ENCODE measurements at places on chromosomes 1 and 21. TPM values are rescaled to one million over a fixed set of nuclear protein-coding genes. Genes with fewer than 3 reads are reported as not detected.

Gene LRRC71
- 0.14 TPM for total RNA-seq

Gene LIN9
- 6.8 TPM for total RNA-seq

Gene CD48
- not detected for total RNA-seq

Gene NPHS2
- not detected for total RNA-seq

Gene PTCH2
- total RNA-seq, result 0.31 TPM

Gene PKP1
- total RNA-seq, result 0.02 TPM

Gene MNDA
- total RNA-seq, result not detected

Gene LORICRIN
- total RNA-seq, result not detected

Gene ADORA3
- not detected for total RNA-seq

Gene MAP1LC3C
- 0.27 TPM for total RNA-seq

Gene CAMK2N1
- 49.0 TPM for total RNA-seq

Gene KCNK2
- not detected for total RNA-seq

Gene TMPRSS15
- total RNA-seq, result not detected

Gene IL23R
- total RNA-seq, result not detected

Gene CR1L
- not detected for total RNA-seq

Gene S100A14
- total RNA-seq, result 0.24 TPM

Gene FNDC5
- total RNA-seq, result 0.20 TPM

Gene C1orf141
- not detected for total RNA-seq
